Kidney glomerular epithelial cell (primary cell): ENCODE measurements at places on chromosomes 12 and 14.

- DNase-seq, result no peak
Observed at GRCh38 chr12:85803923-85804322, 32.3 kb downstream of the RASSF9 start.

DNA sequence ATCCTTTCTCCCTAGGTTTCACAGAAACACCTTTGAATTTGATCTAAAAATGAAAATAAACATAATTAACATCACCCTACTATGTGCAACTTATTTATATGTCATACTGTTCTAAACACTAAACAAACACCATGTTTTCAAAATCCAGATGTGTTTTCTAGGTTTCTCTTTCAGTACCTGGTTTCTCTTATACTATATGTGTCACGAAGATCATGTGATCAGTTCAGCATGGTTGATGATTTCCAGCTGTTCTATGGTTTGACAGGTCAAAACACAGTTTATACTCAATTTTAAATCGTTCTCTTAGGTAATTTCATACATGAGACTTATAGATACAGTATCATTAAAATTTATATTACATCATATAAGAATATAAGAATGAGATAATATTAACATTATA, 373.1 kb downstream of the SOX5 start:
- no peak for DNase-seq

GRCh38 chr12:4506870-4507269, 31.8 kb upstream of the RAD51AP1 start:
- peak; percentile 4 for DNase-seq

- DNase-seq, result peak; percentile 91
Observed at GRCh38 chr14:61252369-61253063, 28.6 kb downstream of the TMEM30B start.

DNA sequence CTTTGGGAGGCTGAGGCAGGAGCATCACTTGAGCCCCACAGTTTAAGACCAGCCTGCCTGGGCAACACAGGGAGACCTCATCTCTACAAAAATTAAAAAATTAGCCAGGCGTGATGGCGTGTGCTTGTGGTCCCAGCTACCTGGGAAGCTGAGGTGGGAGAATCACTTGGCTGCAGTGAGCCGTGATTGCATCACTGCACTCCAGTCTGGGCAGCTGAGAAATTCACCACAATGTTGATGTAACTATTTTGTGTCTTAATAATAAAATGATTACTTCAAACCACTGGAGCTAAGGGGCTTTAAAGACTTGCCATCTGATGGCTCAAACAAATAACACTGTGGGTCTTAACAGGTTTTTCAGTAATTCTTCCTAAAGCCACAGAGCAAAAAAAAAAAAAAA, 10.8 kb downstream of the ERH start:
- no peak for DNase-seq

DNA sequence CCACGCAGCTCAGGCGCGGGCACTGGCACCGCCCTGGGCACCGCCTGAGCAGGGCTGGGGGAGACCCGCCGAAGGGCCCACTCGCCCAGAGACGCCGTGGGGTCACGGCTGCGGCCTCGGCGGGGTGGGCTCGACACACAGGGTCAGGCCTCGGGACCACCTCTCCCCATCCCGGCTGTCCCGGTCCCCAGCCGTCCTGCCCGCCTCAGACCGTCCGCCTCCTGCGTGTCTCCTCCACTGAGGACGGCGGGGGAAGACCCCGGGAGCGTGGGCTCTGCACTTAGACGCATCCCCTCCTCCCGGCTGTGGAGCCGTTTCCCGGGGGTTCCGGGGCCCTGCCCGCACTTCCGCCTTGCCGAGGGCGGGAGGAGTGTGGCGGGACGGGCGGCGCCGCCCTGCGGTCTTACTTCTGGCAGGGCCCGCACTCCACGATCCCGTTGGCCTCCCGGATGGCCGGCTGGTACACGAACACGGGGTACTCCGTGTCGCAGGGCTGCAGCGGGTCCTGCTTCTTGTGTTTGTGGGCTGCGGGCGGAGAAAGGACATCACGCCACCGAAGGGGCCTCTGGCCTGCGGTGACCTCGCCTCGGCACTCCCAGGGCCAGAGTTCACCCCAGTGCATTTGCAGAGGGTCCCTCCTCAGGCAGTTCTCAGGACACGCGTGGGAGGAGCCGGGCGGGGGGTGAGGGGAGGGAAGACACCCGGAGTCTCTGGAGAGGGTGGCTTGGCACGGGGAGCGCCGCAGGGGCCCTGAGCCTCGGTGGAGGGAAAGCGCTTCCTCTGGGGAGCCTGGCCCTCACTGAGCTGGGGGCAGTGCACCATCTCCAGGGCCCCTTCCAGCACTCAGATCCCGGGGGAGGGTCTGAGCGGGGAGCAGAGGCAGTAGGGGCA, 23.1 kb upstream of the LRTM2 start:
- no peak for DNase-seq

GRCh38 chr12:57133013-57133569, 4.8 kb downstream of the LRP1 start:
- no peak for DNase-seq

- no peak for DNase-seq
Observed at GRCh38 chr12:96858162-96858561, 48.9 kb upstream of the NEDD1 start.

DNA sequence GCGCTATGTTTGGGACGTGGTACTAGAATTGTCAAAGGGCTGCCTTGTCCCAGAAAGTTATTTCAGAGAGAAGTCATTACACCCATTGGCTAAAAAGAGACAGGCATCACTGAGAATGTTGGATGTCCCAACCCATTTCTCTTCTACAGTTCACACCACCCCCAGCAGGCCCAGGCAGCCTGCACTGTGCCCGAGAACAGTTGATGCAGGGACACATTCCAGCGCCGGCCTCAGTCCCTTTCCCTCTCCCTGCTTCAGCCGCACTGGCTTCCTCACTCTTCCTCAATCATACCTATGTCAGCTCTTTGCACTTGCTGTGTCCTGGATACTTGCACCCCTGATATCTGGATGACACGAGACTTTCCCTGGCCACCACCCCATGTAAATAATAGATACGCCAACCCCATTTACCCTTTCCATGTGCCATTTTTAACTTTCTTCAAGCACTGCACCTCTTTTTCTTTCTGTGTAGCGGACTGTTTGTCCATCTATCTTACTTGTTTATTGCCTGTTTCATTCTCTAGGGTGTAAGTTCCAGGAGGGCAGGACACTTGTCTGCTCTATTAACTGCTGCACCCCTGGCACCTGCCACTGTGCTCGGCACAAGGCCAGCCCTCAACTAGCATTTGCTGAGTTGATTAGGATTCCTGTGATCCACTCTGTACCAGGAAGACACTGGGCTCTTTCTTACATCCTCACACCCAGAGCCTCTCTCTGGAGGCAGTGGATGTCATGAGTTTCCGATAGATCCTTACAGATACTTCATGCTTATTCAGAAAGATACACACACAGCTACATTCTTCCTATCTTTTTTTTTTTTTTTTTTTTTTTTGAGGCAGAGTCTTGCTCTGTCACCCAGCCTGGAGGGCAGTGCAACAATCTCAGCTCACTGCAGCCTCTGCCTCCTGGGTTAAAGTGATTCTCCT, 76.6 kb upstream of the CEP83 start:
- DNase-seq, result no peak

DNA sequence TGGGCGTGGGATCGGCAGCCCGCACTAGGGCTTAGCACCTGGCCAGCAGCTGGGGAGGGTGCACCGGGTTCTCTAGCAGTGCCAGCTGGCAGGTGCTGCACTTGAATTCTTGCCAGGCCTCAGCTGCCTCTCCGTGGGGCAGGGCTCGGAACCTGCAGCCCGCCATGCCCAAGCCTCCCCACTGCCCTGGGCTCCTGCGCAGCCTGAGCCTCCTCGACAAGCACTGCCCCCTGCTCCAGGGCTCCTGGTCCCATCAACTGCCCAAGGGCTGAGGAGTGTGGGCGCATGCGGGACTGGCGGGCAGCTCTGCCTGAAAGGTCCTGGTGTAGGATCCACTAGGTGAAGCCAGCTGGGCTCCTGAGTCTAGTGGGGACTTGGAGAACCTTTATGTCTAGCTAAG, 30.6 kb upstream of the SDR39U1 start:
- no peak for DNase-seq

- DNase-seq, result no peak
Observed at GRCh38 chr12:117466677-117467362, 105.4 kb upstream of the NOS1 start.

DNA sequence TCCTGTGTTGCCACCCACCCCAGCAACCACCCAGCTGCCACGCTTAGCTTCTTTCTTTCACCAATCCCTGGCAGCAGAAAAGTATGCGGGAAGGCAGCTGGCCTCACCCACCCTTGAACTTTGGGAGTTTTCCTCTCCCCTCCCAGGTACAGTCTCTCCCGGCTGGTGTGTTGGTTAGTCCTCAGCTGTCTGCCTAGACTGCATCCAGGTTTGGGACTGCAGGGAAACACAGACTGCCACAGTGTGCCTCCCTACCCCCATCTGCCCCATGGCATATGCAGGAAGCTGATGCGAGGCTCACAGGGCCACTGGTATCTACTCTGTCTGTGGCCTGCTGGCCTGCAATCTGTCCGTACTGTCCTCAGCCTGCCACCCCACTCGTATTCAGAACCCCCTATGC, 2.1 kb downstream of the CD9 start:
- DNase-seq, result no peak

DNA sequence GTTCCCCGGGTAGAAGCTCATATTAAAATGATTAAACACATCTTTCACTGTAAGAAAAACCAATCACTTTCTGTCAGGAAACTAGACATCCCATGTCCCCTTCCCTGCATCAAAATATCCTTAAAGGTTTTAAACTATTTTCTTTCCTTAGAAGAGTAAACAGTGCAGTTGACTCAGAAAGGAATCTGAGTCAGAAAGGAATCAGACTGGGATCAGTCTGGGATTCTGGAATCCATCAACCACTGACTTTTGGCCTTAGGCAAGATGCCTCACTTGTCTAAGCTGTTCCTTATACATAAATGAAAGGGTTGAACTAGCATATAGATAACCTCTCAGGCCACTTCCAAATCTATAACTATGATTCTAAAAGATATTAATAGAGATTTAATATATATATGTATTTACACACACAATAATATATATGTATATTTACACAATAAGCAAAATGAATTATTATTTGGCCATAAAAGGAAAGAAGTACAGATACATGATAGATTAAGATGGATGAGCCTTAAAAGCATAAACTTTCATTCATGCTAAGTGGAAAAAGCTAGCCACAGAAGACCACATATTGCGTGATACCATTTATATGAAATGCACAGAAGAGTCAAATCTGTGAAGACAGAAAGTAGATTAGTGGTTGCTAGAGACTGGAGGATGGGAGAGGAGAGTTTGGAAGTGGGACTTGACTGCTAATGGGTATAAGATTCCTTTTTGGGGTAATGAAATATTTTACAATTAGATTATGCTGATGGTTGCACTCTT, 114.4 kb downstream of the SLC38A1 start:
- DNase-seq, result peak; percentile 30

DNA sequence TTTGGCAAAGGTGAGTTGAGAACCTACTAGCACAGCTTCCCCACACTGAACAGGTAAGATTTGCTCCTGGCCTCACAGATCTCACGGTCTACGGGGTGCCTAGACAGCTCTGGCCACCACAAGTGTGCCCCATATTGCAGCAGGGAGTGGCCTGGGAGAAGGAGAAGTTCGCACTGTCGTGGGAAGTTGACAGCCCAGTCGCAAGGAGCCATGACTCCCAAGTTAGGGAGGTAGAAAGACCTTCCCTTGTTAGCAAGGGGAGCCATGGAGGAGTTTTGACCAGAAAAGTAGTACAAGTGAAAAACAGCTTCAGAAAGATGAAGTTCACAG, 316.3 kb downstream of the BCL11B start:
- DNase-seq, result no peak

DNA sequence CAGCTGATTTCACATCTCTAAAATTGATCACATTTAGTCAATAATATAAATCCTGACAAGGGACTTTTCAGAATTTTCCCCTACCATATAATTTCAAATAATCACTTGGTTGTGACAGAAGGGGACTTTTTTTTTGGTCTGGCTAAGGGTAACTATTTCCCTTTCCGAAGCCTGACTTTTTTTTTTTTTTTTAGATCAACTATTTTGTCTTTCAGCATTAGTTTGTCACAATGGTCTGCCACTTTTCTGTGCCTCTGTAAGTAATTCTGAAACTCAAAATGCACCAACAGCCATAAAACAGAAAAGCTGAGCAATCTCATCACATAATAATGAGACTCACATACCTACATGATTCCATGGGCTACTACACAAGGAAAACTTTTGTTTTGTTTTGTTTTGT, 266.4 kb downstream of the SSPN start:
- no peak for DNase-seq

DNA sequence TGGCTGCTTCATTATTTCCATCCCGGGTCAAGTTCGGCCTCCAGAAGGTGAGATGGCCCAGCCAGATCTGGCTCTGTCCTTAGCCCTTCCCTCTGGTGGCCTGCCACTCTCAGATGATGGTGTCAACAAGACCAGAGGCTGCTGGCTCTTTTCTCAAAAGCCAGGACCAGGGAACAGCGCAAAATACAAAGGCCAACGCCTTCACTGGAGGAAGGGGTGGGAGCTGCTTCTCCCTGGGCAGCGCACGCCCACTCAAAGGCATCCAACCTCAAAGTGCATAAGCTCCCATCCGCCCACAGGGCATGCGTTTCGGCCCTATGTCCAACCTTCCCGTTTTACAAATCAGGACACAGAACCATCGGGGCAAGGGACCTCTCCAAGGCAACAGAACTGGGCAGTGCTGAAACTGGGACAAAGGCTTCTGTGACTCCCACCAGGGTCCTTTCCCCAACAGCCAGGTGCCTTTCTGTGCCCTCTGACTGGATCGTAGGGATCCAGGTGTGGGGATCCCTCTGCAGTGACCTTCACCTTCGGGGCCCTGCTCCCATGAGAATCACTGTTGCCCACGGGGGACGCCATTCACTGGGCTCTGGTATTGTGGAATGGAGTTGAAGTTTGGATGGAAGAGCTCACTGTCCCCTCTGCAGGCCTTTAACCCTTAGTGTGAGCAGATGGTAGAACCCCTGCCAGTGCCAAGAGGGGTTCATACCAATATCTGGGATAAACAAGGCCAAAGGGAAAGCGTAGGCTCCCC, 76.8 kb downstream of the NINJ2 start:
- DNase-seq, result no peak

- DNase-seq, result no peak
Observed at GRCh38 chr14:47541662-47542061, 133.7 kb downstream of the MDGA2 start.

- DNase-seq, result no peak
Observed at GRCh38 chr12:110531741-110532333, 29.7 kb downstream of the RAD9B start.

- DNase-seq, result no peak
Observed at GRCh38 chr12:29620030-29620429, 122.5 kb upstream of the OVCH1 start.

- DNase-seq, result no peak
Observed at GRCh38 chr14:79896009-79896408, 315.3 kb downstream of the DIO2 start.

DNA sequence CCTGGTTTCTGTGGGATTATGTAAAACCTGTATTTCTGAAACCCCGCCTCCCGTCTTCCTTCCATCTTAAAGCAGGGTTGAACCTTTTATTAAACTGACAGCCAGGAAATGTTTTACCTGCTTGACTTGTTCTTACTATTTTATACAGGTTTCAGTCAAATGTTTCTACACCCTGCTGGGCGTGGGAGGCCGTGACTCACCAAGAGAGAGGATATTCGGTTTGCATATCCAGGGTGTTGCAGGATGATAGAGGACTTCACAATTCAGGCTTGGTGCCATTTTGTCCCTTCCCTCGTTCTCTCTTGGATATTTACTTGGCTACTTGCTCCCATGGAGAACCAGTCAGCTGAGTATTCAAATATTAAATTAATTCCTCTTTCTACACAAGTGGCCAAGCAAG, 69.7 kb downstream of the ARF6 start:
- peak; percentile 64 for DNase-seq

- no peak for DNase-seq
Observed at GRCh38 chr14:85519661-85520305, 10.2 kb upstream of the FLRT2 start.
